ENCODE measurements at places on chromosomes 6 and 20. TPM values are rescaled to one million over a fixed set of nuclear protein-coding genes. Genes with fewer than 3 reads are reported as not detected.

DNA sequence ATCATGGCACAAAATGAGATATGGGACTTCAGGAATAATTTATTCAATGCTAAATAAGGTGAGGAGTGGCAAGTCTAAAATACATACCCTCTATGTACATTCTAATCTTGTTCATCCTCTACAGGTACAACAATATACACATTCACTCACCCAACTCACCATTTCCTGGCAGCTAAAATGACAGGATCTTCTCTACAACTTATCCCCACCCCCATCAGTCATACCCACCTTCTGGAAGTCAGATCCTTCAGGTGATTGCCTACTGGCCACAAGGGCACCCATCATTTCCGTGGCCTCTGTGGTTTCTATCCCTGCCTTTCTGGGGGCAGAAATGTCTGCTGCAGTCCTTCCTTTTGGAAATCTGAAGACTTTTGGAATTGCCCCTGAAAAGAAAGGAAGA, 22.8 kb upstream of the CRIP3 start:
- DNase-seq = no peak

DNA sequence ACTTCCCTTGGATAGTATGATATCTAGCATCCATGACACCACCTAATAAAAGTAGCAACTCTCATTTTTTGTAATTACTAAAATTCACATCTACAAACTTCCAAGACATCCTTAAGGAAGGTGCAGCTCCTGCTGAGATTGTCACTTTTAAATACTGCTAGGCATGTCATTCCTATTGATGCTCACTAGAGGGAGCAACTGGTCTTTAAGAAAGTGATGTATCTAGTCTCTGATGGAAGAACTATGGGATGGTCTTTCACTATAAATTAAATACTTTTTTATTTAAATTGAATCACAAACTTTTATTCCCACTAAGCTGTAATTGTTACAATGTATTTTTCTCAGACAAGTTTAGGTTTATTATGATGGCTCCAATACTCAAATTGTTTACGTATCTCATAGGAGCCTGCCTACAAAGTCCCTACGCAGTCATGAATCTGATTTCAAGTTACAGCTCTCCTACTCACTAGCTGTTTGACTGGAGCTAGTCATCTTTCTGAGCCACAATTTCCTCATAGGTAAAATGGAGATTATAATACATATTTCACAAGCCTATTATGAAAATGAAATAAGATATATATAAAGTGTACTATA, 8.1 kb upstream of the TSPYL1 start:
- DNase-seq = no peak

DNA sequence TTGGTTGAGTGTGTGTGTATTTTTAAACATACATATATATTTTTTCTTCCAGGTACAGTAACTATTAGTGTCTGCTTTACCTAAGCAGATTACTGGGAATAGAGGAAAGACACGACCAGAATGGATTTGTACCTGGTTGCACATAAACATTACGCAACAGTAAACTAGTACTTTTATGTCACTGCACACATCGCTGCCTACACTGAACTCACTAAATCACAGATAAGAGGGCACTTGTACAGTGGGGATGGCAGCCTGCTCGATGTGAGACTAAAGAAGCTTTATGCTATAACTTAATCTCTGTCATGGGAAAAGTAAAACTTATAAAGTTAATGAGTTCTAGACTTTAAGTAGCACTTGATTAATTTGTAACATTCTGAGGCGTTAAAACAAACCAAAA, 89.5 kb upstream of the SIM1 start:
- no peak for DNase-seq

- DNase-seq = no peak
These were observed 46.9 kb upstream of the ENPP5 start for GRCh38 chr6:46217671-46218131.

GRCh38 chr20:14715400-14715799, 378.0 kb upstream of the FLRT3 start:
- no peak for DNase-seq

Gene SYCP2L
- 16.6 TPM for total RNA-seq

- DNase-seq = no peak
These were observed 110.5 kb downstream of the FAM120B start for GRCh38 chr6:170416959-170417606.
